ENCODE measurements at places on chromosomes 7 and 10.
A peak's percentile ranks its signal among the peaks of the same experiment; 100 is the strongest.

DNA sequence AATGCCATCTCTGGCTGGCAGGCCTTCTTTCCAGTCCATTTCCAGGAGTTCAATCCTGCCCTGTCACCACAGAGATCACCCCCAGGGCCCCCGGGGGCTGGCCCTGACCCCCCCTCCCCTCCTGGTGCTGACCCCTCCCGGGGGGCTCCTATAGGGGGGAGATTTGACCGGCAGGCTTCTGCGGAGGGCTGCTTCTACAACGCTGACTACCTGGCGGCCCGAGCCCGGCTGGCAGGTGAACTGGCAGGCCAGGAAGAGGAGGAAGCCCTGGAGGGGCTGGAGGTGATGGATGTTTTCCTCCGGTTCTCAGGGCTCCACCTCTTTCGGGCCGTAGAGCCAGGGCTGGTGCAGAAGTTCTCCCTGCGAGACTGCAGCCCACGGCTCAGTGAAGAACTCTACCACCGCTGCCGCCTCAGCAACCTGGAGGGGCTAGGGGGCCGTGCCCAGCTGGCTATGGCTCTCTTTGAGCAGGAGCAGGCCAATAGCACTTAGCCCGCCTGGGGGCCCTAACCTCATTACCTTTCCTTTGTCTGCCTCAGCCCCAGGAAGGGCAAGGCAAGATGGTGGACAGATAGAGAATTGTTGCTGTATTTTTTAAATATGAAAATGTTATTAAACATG is 6.0 kb downstream of the CHPF2 start:
- DNase-seq = no peak

GRCh38 chr10:117646718-117647117 is 104.2 kb downstream of the EMX2 start:
- no peak for DNase-seq

DNA sequence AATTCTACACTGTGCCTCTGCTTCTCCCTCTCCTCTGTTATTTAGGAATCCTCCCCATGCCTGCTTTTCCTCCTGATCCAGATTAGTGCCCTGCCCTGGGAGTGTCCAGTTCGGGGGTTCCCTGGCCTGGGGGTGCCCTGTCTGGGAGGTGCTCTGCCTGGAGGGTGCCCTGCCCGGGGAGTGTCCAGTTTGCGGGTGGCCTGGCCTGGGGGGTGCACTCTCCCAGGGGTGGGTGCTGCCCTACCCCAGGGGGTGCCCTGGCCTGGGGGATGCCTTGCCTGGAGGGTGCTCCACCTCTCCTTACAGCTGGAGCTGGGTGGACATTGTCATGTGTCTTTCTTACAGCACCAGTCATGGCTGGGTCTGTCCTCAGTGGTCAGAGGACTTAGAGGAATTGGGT is 20.2 kb downstream of the RAMP3 start:
- no peak for DNase-seq

- no peak for DNase-seq
These were observed 437.8 kb downstream of the ANKRD7 start for GRCh38 chr7:118662266-118662665.

- DNase-seq = peak; percentile 18
These were observed 707 bp upstream of the C1GALT1 start for GRCh38 chr7:7181519-7182155.

GRCh38 chr10:77586719-77587415 is 50.7 kb downstream of the KCNMA1 start:
- DNase-seq = no peak

DNA sequence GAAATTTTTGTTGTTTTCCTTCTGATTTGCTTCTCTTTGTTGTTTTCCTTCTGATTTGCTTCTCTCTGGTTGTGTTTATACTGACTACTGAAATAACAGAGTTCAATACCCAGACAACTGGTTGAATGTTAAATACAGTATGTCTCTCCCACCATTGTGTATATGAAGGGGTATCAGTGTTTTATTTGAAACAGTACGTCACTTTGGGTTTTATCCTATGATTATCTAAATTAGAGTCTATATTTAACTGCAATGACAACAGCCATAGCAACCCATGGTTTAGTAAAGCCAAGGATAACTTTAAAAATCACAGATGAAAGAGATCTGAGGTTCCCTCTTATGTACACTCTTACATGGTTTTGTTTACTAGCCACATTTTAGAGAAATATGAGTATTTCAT is 141.3 kb downstream of the GNAT3 start:
- DNase-seq = no peak

DNA sequence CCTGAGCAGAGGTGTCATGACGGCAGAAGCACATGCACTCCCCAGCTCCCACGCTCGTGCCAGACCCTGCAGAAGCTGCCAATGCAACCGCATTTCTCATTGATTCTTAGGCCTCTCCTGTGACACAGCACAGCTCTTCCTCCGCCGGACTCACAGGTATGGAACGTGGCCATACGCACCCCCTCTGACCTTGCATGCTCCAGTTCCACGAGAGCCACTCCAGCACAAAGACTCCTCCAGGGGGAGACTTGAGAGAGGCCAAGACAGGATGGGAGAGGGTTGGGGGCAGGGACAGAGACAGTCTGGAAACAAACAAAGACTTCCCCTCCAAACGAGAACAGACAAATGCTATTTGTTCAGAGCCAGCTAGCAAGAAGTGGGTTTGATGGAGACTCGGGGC is 124.3 kb upstream of the PPP2R2D start:
- no peak for DNase-seq

GRCh38 chr10:24360282-24361127 is 151.6 kb downstream of the KIAA1217 start:
- no peak for DNase-seq

DNA sequence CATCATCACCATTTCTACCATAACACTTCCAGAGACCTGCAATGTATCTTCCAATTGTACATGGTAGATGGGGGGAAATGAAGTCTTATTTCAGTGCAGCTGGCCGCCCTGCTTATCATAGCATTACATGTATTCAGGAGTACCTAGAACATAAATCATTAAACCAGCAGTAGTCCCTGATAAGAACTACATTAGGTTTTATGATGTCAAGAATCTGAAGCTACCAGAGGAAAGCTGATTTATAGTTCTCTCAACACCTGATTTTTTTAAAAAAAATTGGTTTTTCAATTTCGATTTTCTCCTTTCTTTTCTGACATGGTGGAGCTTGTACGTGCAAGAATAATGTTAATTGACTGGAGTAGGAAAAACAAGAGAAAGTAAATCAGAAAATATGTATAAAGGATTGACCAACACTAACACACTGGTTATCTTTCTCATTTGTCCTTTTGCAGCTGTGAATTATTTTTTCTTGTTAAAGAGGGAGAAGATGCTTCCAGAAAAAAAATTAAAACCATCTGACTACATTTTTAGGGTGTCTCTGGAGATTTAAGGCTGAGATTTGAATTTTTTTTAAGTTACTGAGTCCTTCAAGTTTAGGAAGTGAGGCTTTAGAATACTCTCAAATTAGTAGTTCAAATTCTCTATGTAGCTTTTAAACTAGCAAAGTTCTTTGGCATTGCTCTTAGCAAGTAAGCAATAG is 59.1 kb downstream of the CSTF2T start:
- no peak for DNase-seq

DNA sequence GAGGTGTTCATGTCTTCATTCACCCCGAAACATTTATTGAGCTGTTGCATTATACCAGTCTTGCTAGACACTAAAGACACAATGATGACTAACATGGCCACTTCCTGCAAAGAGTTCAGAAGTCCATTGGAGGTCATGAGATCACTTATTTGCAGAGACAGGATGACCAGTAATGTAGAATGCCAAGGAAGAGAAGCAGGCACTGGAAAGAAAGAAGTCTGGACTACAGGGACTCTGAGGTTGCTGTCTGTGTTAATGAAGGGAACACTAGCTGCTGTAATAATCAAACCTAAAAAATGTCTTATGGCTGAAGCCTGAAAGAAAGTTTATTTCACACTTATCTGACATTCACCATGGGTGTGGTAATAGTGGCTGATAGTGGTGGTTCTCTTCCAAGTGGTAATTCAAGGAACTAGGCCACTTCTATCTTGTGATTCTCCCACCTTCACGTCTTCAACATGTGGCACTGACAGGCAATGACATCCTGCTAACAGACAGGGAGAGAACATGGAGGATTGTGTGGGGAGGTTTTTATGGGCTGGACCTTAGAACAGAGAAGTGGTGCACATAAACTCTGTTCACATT is 89.2 kb upstream of the MKLN1 start:
- no peak for DNase-seq

GRCh38 chr10:61882621-61883370 is 18.7 kb upstream of the ARID5B start:
- DNase-seq = peak; percentile 3

- no peak for DNase-seq
These were observed 667.7 kb downstream of the SUGCT start for GRCh38 chr7:40802497-40802896.

DNA sequence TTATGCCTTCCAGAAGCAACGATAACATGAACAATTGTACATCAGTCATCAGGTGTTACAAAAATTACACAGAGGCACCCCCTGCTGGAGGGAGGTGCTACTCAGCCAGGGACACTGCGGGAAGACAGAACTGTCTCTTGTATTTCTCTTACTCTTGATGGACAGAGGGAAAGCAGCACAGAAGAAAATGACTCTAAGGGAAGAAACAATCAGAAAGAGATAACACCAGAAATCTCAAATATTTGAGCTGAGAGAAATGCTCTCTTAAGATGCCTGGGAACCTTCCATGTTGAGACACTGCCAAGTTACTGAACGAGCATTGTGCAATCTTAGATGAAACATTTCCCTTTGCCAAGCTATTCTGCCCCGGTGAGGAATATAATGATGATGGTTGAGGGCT is 227.6 kb upstream of the NPSR1 start:
- DNase-seq = no peak

DNA sequence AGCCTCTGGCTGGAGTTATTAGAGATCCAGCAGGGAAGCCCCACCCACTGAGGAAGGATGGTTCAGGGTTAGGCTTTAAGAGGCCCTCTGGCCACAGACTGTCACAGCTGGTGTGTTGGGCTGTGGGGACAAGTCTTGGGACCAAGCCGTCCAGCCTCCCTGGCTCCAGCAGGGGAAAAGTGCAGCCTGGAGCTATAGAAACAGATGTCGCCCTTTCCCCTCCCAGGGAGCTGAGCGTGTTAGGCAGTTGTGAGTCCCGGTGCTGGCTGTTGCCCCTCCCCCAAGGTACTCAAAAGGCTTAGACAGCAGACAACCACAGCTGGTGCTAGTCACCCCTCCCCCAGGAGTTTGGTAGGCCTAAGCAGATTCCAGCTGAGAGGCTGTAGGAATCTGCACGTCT is 143.4 kb downstream of the TMEM168 start:
- DNase-seq = no peak

DNA sequence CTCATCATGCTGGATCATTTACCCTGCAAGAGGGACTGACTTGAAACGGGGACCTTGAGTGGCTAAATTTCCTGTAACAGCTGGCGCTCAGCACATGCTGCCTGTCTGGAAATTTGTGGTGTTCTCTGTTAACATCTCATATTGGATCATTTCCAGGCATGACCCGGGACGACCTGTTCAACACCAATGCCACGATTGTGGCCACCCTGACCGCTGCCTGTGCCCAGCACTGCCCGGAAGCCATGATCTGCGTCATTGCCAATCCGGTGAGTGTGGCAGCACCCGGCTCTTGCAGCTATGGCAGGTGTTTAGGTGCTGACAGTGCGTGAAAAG is 9.9 kb downstream of the MDH2 start:
- no peak for DNase-seq

- DNase-seq = no peak
These were observed 87.0 kb downstream of the PCGF5 start for GRCh38 chr10:91307489-91307888.

DNA sequence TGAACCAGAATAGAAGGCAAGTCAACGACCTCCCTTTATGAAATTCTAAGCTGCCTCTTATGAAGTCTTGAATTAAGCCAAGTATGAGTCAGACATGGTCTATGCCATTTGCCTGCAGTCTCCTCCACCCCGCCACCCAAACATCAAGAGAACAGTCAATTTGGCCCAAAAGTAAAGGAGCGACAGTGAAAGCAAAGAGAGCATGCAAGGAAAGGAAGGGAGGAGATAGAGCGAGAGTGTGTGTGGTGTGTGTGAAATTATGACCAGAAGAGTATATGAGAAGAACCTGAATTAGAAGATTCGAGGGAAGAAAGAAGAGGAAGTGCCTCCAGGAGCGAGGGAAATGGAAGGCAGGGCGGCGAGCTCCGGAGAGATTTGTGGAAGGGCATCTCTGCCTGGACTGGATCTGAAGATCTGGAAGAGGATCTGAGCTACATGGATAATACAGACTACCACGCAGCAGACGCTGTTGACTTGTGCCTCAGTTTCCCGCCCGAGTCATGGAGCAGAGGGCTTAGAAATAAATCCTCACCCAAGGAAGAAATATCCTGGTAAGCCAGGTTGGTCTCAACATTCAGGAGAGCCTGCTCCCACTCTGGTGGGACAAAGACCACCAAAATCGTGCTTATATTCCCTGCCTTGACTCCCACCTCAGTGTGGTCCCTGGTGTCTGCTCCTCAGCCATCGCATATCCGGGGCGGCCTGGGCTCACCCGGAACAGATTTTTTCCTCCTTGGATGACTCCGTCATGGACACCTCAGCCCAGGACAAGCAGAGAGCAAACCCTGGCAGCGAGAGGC is 459 bp downstream of the ZDHHC6 start:
- DNase-seq = no peak

- no peak for DNase-seq
These were observed 11.1 kb downstream of the CDC123 start for GRCh38 chr10:12207114-12207513.

DNA sequence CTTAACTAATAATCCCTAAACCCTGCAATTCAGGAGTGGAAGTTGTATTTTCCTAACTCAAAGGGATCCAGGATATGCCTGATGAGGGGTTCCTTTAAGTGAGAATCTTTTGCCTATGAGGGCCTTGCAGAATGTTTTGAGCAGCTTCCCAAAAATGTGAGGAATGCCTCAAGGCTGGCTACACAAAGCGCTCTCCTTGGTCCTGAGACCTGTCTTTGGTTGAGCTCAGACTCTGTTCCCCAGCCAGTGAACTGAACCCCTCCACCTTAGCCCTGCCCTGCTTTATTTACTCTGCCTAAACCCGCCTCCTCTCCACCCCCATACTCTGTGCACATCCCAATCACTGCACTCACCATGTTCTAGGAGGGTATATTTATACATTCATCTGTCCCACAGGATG is 108.6 kb downstream of the NRCAM start:
- DNase-seq = no peak

DNA sequence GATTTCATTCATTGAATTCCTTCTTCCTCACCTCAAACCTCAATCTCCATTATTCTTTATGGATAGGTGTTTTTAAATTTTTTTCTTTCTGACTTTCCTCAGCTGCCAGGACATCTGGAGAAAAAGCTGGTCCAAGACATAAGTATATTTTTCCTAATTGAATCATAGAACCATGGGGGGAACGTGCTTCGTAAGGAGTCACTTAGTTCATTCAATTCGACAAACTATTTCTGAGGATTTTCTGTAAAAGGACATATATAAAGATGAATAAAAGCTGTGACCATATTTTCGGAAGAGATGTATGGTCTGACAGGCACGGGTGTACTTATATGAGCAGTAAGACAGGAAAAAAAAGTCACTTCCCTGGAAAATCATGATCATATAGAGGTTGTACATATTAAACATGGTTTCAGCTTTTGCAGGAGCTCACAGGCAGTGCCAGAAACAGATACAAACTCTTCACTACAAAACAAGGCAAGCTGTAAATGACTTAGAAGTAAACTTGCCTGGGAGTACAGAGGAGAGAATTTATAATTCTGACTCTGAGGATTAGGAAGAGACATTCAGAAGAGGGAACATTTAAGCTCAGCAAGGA is 88.2 kb upstream of the EGR2 start:
- DNase-seq = no peak

GRCh38 chr10:308572-309085 is 173.4 kb downstream of the ZMYND11 start:
- DNase-seq = no peak

GRCh38 chr10:11318826-11319598 is 292.4 kb downstream of the USP6NL start:
- no peak for DNase-seq

GRCh38 chr7:100799037-100799896 is 28.1 kb downstream of the EPHB4 start:
- DNase-seq = no peak
